Activated T-cell treated with anti-CD3 and anti-CD28 coated beads for 1 hour (primary cell): ENCODE measurements at places on chromosomes 2 and 18.

GRCh38 chr2:5982193-5982902 is 290.2 kb downstream of the SOX11 start:
- DNase-seq, result no peak

GRCh38 chr2:109595644-109596043 is 18.1 kb downstream of the SEPTIN10 start:
- no peak for DNase-seq

DNA sequence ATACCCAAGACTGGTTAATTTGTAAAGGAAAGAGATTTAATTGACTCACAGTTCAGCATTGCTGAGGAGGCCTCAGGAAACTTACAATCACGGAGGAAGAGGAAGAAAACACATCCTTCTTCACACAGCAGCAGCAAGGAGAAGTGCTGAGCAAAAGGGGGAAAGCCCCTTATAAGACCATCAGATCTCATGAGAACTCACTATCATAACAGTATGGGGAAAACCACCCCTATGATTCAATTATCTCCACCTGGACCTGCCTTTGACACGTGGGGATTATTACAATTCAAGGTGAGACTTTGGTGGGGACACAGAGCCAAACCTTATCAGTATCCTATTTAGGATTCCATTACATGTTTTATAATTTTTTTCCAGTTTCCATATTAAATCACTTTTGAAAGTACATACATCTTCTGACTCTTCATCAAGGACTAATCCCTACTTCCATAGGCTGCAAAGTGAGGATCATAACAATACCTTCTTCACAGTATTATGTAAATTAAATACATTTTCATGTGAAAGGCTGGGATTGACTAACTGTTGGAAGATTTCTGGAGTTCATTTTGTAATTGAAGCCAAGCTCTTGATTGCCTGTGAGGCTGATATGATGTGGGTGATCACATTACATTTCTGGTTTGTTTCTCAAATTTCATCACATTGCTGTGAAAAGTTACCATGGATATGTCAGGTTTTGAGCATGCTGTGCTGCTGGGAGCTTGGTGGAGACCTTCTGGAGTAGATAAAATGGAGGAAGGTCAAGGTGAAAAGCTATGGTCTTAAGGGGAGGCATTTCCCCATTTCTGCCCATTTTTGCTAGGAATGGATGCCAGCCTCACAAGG is 31.7 kb upstream of the CERS6 start:
- DNase-seq, result no peak

DNA sequence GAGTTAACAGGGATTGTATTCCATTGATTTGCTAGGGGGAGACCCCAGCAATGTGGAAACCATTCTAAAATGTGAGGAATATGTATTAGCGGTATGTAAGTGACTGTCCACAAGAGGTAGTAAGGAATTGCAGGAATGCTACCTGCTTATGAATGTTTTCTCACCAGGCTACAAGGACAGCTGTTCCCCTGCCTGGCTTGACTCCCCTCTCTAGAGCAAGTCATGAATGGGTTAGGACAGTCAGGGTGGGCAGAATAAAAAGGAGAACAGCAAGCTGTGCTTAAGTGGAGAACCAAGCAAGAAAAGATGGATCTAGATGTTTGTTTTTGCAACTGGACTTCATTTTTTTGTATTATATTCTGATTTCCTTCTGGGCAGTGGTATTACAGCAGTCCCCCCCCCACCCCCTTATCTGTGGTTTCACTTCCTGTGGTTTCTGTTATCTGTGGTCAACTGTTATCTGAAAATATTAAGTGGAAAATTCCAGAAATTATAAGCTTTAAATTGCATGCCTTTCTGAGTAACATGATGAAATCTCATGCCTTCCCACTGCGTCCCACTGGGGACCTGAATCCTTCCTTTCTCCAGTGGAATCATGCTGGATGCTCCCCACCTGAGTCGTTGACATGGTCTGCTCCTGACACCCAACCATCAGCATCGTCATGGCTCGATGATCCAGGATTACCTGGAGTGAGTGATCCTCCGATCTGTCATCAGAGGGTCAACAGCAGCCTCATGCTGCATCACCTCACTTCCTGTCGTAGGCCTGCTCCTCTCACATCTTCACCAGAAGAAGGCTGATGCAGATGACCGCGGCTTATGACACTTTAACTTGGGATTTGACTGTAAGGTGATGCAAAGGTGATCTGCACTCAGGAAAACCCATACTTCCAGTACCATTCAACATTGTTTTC is 52.2 kb downstream of the VAPA start:
- DNase-seq, result no peak

DNA sequence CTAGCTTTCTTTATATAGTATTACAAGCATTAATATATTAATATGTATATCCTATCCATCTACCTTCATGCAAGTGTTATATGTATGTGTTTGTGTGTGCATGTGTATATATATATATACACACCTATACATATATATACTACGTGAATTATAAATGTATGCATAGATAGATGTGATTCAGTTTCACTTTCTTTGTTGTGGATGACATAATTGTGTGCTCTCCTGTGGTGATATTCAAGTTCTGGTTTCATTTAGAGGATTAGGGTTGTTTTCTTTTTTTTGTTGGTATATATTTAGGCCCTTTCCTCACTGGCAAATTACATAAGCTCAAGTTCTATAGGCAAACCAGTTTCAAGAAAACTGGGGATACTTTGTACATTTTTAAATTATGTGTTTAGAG is 225.7 kb upstream of the FANCL start:
- DNase-seq, result no peak

- no peak for DNase-seq
Measured at GRCh38 chr2:32418778-32419177, 62.0 kb downstream of the BIRC6 start.
